ENCODE measurements at places on chromosomes 16 and 17. TPM values are rescaled to one million over a fixed set of nuclear protein-coding genes. Genes with fewer than 3 reads are reported as not detected.
A peak's percentile ranks its signal among the peaks of the same experiment; 100 is the strongest.

Gene KRT25
- not detected for total RNA-seq

Gene KRT39
- not detected for total RNA-seq

Gene NT5M
- total RNA-seq: 2.9 TPM

Gene CDK3
- total RNA-seq: 13.0 TPM

Gene SCARF1
- total RNA-seq: 11.5 TPM

Gene ITGA2B
- total RNA-seq: 1.2 TPM

Gene TERB1
- total RNA-seq: 0.64 TPM

DNA sequence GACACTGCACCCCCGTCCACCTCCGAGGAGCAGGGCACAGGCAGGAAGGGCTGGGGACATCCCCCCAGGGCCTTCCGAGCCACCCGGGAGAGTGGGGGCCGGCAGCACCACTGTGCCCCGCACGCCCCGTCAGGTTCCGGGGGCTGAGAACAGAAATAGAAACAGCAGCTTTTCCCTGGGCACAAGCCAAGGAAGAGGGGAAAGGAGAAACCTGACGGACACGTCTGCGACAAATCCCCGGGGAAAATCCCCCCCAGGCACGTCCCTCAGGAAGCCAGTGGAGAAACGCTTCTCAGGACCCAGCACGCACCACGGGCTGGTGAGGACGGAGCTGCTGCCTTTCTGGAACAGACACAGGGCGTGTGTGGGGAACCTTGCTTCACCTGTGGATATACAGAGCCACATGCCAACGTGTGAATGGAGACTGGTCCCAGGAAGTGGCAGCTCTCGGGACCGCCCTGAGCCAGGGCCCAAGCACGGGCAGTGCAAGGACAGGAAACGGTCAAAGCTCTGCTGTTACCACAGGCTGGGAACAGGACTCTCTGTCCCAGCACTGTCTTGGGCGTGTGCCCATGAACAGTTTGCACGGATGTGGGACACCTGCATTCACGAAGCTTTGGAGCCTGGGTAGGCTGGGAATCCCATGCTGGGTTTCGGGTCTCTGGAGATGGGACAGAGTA is 1.2 kb upstream of the TMEM204 start:
- peak; percentile 81 for DNase-seq

DNA sequence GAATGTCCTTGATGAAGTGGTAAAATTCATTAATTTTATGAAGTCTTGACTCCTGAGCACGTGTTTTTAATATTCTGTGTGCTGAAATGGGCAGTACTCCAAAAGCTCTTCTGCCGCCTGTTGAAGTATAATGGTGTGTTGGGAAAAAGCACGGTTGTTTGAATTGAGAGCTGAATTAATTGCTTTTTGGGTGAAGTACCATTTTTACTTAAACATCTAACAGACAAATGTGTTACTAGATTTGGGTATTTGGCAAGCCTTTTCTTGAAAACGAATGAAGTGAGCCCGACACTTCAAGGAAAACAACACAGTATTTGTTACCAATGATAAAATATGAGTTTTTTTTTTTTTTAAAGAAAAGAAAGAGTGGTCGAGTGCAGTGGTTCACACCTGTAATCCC is 22.5 kb downstream of the WWP2 start:
- DNase-seq: no peak

GRCh38 chr17:79331492-79331891 is 256.9 kb downstream of the ENGASE start:
- DNase-seq: no peak

DNA sequence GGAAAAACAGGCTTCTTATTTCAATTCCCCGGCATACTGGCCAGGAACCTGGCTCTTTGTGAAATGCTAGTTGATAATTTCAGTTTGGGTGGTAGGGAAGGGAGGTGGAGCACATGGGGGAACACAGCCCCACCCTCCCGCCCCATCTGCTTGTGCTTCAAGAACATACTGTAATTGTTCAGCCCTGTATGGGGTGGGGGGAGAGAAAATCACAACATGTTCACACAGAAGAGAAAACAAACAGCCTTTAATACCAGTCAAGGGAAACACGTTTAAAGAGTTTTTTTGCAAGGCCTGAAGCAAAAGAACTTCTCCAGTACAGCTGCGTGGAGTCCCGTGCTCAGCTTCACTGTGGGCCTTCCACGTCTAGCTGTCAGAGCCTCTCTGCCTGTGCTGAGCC is 59.7 kb downstream of the SHISA6 start:
- DNase-seq: no peak

- DNase-seq: no peak
Measured at GRCh38 chr17:38395090-38395489, 33.2 kb upstream of the ARHGAP23 start.

DNA sequence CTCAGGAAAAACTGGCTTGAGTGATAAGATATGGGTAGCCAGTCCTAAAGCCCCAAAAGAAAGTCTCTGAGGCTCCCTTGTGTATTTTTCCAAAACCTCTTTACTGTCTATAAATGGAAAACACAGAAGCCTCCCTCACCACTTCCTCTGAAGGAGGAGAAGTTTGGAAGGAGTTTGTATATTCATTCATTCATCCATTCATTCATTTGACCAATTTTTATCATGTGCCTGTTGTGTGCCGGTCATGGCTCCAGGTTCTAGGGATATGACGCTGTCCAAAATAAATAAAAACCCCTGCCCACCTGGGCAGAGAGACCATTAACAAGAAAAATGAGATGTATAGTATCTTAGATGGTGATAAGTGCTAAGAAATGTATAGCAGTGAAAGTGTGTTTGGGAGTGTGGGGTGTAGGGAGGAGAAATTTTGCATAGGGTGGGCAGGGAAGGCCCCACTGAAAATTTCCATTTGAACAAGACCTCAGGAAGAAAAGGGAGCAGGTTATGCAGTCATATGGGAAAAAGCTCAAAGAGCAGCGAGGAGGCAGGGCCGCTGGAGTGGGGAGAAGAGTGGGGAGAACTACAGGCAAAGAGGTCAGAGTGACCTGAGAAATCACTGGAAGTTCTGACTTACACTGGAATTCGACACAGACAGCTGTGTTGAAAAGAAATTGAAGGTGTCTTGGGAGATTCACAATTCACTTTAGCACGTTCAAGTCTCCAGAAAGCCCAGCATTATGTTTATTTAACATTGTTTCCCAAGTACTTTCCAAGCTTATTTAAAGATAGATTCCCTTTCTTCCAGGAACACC is 6.1 kb upstream of the WIPI1 start:
- no peak for DNase-seq

GRCh38 chr16:15517743-15518377 is 83.5 kb downstream of the BMERB1 start:
- DNase-seq: no peak

GRCh38 chr17:77506371-77506991 is 365.7 kb downstream of the SEC14L1 start:
- DNase-seq: no peak

GRCh38 chr16:20410121-20410723 is 888 bp downstream of the ACSM5 start:
- DNase-seq: no peak

DNA sequence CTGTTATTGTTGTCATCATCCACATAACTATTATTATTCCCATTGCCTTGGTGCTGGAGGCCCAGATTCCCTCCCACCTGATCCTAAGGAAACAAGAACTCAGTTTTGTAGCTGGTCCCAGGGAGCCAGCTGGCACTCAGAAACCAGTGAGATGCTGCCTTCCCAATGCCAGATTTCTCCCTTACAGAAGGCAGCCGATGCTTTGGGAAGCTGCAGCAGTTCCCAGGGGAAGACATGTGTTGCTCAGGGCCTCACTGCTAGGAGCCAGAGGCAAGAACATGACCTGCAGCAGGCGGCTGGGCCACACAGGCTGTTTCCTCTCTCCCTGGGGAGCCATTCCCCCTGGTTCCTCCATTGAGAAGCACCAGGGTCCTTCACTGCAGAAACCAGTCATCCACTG is 59.9 kb upstream of the GRIN2A start:
- no peak for DNase-seq

DNA sequence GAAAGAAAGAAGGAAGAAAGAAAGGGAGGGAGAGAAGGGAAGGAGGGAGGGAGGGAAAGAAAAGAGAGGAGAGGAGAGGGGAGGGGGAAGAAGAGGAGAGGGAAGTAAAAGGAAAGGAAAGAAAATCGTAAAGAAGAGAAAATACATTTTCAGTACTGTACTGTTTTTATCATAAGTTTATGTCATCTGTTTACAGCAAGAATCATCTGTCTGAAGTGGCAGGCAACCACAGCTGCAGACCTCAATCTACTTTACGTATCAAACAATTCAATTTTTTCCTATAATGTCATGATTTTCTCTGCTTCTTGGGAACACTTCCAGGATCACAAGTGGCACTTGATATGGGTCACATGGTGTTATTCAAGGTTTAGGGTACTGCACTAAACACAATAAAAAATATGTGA is 58.3 kb downstream of the USP32 start:
- DNase-seq: no peak

- DNase-seq: peak; percentile 76
Measured at GRCh38 chr17:38704606-38705522, at the start of gene MLLT6. TSS of gene MLLT6 (plus strand) at chr17:38705273. CDS start at chr17:38705633, 360 bp downstream.

- DNase-seq: no peak
Measured at GRCh38 chr17:60383379-60383778, 8.6 kb downstream of the USP32 start.

- peak; percentile 58 for DNase-seq
Measured at GRCh38 chr17:49616601-49617131, 41.0 kb downstream of the NXPH3 start.

- DNase-seq: no peak
Measured at GRCh38 chr17:7969433-7969832, 33.0 kb upstream of the GUCY2D start.

- DNase-seq: no peak
Measured at GRCh38 chr16:88798772-88799455, 4.7 kb upstream of the CDT1 start.

DNA sequence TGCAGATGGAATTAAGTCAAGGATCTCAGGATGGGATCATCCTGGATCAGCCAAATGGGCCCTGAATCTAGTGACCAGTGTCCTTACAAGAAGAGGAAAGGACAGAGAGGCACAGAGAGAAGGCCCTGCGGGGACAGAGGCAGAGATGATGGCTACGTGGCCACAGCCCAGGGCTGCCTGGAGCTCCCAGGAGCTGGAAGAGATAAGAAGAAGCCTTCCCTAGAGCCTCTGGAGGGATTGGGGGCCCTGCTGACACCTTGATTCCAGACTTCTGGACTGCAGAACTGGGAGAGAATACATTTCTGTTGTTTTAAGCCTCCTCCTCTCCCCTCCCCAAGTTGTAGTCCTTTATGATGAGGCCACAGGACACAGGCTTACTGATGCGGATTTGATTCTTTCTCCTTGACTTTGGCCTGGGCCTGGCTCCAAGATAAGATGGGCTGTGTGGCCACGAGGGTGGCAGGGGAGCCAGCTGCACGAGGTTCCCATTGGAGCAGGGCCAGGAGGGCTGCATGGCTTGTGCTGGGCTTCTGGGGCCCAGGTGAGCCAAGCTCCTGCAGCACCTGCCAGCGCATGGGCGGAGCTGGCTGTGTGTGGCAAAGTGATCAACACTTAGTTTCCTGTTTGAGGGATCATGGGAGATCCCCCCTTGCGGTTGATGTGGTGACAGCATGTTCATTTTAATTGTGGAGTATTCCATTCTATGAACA is 146.1 kb downstream of the IRF8 start:
- DNase-seq: no peak

DNA sequence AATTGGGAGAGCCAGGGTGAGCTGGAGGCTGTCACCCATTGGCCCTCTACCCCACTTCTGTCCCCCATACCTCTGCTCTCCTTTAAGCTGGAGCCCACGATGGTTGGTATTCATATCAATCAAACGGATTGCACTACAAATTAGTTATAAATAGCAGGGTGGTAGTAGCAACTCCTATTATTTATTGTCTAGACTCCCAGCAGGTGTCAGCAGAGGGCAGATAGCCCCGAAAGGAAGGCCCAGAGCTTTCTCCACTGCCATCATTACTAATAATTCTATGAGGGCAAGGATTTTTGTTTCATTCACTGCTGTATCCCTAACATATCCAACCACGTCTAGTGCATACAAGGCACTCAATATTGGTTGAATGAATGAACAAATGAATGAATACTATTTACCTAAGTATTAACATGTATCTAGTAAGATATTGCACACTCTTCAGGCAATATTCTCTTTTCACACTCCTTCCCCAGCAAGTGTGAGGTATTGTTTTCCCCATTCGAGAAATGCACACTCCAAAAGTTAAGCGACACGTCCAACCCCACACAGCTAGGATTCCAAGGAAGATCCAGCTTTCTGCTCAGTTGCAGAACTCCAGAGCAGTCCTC is 6.3 kb downstream of the C17orf50 start:
- DNase-seq: no peak

DNA sequence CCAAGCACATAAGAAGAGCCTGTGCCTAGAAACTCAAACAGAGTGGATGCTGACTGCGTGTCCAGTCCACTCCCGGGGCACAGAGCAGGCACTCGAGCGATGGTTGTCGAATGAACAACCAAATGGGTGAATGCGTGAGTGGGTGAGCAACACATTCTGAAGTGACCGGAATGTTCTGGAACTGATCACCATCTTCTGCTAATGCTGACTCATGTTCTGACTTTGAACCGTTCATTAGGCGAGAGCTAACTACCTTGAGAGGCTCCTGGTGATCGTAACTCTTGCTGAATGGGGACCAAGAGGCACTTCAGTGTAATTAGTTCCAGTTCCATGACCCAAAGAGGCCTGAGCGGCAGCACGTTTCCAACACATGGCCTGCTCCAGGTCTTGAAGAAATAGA is 37.9 kb downstream of the IRF8 start:
- no peak for DNase-seq

- DNase-seq: no peak
Measured at GRCh38 chr17:59815965-59816364, 76.8 kb downstream of the TUBD1 start.

GRCh38 chr17:55286681-55287589 is 22.2 kb downstream of the HLF start:
- no peak for DNase-seq

DNA sequence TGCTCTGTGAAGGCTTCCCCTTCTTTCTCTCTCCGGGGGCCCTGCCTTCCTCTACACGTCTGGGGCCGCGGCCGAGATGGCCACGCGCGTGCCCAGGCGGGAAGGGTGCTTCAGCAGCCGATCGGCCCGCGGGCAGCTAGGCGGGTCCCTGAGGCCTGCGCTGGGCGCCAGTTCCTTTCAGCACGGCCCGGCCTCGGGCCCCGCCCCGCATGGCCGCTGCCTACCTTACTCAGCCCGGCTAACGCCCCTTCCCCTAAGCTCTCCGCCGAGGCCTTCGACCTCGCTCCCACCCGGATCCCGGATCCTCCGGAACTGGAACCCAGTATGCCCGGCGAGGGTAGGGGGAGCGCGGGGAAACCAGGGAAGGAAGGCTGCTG is 335 bp downstream of the TMEM11 start:
- DNase-seq: no peak
